Stimulated activated naive CD8-positive, alpha-beta T cell treated with anti-CD3 and anti-CD28 coated beads, Interleukin-15, Interleukin-2, amounts not matched to agents 100 U/mL and 50 U/mL, for 24 hours (primary cell): ENCODE measurements at places on chromosomes 5 and 9.

GRCh38 chr9:101449071-101449721 lies 13.6 kb upstream of the ALDOB start:
- peak; percentile 68 for DNase-seq

GRCh38 chr5:135826994-135827671 lies 7.3 kb upstream of the SLC25A48 start:
- DNase-seq: no peak

DNA sequence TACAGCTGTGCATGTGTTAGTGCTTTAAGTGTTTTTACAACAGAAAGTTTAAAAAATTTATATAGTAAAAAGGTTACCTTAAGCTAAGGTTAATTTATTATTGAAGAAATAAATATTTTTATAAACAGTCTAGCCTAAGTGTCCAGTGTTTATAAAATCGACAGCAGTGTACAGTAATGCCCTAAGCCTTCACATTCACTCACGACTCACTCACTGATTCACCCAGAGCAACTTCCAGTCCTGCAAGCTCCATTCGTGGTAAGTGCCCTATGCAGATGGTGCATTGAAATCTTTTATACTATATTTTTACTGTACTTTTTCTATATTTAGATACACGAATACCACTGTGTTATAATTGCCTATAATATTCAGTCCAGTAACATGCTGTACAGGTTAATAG lies 159.1 kb downstream of the ROR2 start:
- no peak for DNase-seq

- no peak for DNase-seq
Observed at GRCh38 chr5:115439042-115439441, 105.5 kb downstream of the FEM1C start.
